Activated T-cell treated with anti-CD3 and anti-CD28 coated beads for 1 hour (primary cell): ENCODE measurements at places on chromosomes 2 and 18.

GRCh38 chr2:188902901-188903491 is 71.2 kb upstream of the COL3A1 start:
- no peak for DNase-seq

DNA sequence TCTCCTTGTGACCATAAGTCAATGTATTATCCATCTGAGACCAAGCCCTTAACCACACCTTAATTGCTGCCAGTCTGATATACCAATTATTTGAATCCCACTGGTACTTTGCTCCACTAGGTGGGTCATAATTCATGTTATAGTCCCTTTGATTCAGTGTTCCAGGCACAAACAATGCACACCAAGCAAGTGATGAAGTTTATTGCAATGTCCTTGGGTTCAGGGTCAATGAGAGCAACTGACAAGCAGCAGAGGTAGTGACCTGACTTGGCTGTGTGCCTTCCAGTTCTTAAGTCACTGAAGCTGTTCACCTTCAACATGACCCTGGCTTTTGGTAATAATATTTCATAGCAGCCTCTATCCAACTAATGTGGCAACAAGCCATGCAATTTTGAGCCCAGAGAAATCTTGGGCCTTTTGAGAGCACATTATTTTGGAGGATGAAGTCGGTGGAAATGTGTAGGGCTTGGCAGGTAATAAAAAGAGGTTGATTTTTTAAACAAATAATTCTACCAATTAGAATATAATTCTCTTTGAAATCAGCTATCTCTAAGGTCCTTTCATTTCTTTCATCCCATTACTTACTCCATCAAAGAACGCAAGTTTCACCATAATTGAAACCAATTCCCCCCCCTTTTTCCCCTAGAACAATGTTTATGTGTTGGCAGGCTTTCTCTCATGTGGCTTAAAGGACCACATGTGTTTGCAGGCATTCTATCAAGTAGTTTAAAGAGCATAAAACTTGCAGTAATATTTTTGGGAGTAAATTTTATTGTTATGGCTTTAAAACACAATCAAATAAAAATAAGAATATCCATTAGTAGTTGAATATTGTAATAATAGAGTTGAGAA is 3.1 kb upstream of the CPO start:
- no peak for DNase-seq

DNA sequence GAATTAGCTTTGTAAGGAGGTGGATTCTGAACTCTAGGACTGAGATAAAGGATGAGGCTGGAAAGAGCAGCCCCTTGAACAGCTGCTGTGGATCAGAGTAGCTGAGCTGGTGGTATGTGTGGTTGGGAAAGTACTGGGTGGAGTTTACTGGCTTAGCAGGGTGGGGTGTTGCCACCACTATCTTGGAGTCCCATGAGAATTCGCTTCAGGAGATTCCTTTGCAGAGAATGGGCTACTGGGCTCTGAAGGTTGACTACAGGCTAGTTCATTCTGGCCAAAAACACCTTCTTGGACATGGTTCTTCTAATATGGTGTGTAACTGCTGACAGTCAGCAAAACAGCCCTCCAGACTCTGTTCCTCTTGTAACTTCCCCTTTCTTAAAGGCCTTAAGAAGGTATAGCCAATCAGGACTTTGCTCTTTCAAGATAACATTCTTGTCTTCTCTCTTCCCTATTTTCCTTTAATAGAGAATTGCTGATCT is 52.7 kb downstream of the TET3 start:
- DNase-seq, result no peak

DNA sequence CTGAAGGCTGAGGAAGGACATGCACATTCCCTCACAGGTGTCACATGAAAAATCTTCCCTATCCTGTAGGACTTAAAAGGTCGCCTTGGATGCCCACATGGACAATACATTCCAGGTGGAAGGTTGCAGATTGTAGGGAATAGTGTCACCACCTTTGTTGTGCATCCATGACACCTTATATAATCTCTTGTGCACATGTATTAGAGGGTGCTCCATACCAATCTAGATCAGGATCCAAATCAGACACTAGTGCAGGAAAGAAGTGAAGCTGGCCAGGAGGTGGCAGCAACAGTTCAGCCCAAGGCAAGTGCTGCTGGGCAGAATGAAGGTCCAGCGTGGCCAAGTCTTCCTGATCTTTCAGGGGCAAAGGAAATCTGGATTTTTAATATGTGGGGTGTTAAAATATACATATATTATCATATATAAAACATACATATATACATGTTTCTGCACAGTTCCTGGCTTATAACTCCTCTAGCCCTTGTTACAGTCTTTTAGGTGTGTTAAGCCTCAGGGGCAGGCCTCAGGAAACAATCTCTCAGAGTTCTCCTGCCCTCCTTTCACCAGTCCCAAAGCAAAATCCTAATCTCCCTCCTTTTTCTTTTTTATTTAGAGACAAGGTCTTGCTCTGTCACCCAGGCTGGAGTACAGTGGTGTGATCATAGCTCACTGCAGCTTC is 16.6 kb downstream of the NIF3L1 start:
- DNase-seq, result peak; percentile 20

DNA sequence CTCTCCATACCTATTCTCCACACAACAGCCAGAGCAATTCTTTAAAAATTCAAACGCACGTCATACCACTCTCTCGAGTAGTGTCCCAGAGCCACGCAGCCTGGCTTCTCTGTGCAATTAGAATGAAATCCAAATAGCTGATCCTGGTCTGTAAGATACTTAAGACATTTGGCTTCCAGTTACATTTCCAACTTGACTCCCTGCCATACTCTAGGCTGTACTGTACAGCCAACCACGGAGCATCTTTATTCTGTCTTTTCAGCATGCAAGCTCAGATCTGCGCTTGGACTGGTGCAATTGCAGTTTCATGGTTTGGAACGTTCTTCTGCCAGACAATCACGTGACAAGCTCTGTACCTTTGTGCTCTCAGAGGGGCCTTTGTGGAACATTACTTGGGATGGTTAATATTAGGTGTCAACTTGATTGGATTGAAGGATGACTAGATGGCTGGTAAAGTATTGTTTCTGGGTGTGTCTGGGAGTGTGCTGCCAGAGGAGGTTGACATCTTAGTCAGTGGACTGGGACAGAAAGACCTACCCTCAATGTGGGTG is 325.6 kb downstream of the SOX11 start:
- no peak for DNase-seq

DNA sequence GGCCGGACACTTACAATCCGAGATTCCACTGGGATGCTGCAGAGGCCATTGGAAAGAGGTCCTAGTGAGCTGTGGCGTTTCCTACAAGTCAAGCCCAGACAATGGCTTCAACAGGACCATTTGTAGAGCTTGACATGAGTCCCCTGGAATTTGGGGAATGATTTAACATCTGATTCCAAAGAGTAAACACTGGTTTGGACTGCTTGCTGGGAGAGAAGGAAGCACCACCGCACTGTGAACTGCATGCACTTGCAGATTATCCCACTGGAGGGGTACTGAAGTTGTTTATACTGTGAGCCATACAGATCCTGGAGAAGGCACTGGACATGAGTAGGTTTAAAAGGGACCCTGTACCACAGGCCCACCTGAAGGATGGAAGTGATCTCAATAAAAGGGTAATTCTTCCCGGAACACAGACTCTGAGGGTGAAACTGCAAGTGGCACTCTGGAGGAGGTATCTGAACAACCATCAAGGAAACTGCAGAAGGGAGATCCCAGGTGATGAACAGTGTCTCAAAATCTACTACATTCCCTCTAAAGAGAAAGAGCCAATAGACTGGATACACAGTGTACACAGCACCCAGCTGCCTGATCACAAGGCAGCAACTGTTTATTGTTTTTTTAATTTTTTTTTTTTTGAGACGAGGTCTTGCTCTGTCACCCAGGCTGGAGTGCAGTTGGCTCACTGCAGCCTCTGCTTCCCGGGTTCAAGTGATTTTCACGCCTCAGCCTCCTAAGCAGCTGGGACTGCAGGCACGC is 4.3 kb upstream of the RAB6C start:
- DNase-seq, result no peak

GRCh38 chr2:159797225-159797542 is 824 bp downstream of the CD302 start:
- no peak for DNase-seq

GRCh38 chr18:24185805-24186204 is 46.9 kb downstream of the CABYR start:
- DNase-seq, result no peak

DNA sequence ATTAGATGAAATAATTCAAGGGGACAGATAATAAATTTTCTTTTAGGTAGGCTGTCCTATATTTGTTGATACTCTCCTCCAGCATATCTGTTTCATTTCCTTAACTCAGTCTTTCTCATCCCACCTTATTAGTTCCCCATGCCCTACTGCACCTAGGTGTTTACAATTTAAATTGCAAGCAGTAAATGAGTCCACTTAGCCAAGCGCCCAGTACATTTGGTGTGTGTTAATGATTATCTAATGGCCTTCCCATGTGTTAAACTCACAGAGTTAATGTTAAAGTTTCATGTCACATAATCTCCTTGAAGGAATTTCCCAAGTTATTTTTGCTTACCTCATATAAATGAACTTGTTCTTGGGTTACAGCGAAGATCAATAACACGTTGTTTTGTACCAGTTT is 31.2 kb downstream of the ITGB6 start:
- no peak for DNase-seq

- DNase-seq, result no peak
These were observed 82.8 kb upstream of the PIK3C3 start for GRCh38 chr18:41872206-41872605.

DNA sequence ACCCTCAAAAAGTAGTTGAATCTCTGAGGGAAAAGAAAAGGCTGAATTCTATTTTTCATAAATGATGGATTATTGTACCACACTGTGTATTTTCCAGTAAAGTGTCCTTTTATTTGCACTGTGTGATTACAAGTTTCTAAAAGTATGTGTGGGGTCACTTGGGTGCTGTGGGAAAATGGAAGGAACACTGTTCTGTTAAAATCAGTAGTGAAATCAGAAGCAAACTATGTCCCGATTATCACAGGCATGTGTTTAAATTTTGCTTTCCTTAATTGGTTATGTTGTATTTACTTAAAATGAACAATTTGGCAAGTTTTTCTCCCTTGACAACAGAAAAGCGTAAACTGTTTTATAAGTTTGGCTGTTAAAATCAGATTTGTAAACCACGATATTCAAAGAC is 353.1 kb downstream of the ARHGAP15 start:
- DNase-seq, result no peak

- no peak for DNase-seq
These were observed 1144.1 kb downstream of the CNTNAP5 start for GRCh38 chr2:125169022-125169763.

GRCh38 chr2:176646033-176646615 is 376.9 kb downstream of the MTX2 start:
- DNase-seq, result no peak

DNA sequence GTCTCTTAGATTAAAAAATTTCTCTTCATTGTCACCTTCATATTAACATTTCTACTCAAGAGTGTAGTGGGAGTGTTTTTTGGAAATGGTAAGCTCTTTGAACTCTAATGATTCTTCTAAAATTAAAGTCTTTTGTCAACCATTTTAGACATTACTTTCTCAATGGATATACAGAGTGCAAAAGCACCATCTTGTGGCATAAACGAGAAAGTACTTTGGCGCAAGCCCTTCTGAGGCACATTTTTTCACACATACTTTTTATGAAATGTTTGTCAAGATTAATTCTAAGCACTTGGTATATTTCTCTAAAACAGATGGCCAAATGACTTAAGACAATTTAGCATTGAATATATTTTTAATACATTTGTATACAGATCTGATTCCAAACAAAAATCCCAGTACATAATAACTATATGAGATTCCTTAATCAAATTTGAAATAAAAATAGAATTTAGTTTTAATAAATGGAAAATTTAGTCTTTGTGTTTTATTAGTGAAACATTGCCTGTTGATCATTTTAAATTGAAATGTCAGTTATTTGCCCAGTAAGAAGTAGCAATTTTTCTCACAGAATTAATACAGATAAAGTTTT is 63.3 kb upstream of the GALNT5 start:
- no peak for DNase-seq

GRCh38 chr18:50653402-50654093 is 93.7 kb downstream of the MAPK4 start:
- DNase-seq, result no peak

GRCh38 chr2:154637456-154637855 is 61.0 kb upstream of the KCNJ3 start:
- no peak for DNase-seq
